RWPE1 (cell line): ENCODE measurements at places on chromosomes 6 and 20.

DNA sequence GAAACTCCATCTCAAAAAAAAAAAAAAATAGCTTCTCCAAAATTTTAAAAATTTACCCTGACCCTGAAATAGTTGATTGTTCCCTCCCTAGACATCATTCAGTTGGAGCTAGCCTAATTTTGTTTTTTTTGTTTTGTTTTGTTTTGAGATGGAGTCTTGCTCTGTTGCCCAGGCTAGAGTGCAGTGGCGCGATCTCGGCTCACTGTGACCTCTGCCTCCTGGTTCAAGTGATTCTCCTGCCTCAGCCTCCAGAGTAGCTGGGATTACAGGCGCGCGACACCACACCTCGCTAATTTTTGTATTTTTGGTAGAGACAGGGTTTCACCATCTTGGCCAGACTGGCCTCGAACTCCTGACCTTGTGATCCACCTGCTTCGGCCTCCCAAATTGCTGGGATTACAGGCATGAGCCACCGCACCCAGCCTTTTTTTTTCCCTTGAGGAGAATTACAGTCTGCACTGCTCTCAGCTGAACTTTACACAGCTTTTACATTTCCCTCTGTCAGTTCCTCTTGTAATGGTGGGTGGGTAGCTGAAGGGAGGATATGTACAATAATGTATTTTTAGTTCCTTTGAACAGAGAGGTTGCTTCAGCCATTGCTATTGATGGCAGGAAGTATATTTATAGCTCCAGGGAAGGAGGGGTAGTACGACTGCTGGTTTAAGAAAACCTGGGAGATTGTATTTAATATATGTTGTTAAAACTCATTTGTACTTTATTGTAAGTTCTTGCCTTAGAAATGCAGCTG, 27.7 kb downstream of the PTPRA start:
- DNase-seq = no peak

- DNase-seq = peak; percentile 71
Observed at GRCh38 chr6:40912158-40912946, 126.7 kb downstream of the UNC5CL start.

DNA sequence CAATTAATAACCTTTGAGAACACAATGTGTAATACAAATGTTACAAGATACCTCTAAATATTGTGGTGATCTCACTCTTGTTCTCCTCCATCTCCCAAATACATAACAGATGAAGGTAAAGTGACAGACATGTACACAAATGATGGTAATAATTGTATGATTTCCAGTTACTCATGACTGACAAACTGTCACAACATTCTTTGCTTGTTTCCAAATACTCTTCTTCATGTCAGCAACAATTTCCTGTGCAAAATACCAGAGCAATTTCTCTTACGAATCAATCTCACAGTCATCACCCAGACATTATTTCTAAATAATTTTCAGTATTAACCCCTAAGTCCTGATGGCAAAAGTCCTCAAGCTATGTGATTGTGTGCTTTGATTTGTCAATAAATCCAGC, 92.9 kb downstream of the RPS12 start:
- no peak for DNase-seq

GRCh38 chr6:132964101-132964867, 149.9 kb downstream of the RPS12 start:
- no peak for DNase-seq

DNA sequence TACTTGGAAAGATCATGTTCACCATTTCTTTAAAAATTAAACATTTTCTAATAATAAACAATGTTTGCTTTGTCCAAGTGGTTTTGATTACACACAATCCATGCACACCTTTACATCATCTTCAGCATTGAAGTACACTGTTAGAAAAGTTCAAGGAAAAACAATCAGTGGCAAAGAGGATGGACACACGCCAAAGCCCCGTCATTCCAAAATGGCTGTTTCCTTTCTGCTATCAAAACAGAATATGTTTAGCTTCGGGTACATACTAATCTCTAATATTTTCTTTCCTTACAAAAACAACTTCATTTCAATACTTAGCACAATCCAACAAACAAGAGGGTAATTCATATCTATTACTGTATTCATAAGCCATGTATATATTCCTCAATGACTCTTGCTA, 24.5 kb downstream of the REPS1 start:
- no peak for DNase-seq

DNA sequence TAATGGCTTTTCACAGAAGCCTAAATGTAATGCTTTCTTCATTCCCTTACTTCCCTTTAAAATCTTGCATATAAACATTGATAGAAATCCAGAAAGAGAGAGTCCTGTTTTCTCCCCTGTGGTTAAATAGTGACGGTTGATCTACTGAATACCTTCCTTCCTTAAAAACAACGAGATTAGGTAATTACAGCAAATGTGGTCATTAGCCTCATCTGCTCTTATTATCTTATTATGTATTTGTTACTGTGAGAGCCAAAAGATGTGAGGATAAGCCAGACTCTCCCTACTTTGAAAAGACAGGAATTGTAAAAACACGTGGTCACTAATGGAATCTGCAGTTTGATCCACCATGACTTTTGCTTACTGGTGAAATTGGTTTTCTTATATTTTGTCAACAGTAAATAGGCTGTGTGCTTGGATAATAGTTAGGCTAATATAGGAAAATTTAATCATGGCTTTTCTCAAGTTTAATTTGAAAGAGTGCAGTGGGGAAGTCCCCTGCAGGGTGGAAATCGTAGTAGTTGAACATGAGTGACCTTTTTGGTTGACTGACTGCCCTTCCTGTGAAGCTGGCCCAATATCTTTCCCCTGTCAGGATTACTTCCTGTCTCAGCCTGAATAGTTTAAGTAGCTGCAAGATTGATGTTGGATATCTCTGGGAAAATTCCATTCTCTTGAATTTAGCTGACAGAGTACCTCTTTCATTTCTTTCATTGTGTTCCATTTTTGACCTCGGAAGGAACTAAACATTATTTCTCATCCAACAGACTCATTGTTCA, 62.8 kb downstream of the JARID2 start:
- no peak for DNase-seq

DNA sequence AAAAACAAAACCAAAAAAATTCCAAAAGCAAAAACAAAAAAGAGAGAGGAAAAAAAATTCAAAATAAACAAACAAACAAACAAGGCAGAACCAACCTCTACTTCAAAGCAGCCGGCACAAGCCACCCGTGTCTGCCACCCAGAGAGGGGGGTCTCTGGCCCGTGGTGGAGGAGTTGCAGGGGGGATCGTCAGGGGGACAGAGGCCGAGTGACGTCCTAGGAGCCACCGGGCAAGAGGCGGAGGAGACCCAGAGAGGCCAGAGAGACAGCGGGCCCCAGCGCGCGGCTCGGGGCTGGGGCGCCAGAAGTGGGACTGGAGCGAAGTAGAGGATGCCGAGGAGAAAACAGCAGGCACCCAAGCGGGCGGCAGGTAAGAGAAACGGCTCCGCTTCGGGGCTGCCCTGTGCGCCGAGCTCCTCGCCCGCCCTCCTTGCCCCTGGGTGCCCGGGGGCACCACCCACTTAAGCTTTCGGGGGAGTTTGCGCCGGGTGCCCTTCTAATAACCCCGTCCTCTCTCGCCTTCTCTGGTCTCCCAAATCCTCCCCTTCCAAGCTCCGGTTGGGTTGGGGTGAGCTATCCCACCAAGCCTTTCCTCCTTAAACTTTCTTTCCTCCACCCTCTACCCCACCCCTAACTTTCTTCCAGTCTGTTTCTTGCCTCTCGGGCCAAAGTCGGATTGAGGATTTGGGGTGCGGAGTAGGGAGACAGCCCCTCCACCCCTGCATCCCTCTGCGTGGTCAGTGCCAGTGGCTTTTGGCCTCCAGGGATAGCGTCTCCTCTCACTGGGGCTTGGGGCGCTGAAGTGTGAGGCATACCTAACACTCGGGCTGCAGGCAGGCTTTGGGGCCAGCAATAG, 1.0 kb downstream of the TSHZ2 start:
- peak; percentile 44 for DNase-seq

- DNase-seq = no peak
Observed at GRCh38 chr6:20837189-20837588, 302.9 kb downstream of the CDKAL1 start.

DNA sequence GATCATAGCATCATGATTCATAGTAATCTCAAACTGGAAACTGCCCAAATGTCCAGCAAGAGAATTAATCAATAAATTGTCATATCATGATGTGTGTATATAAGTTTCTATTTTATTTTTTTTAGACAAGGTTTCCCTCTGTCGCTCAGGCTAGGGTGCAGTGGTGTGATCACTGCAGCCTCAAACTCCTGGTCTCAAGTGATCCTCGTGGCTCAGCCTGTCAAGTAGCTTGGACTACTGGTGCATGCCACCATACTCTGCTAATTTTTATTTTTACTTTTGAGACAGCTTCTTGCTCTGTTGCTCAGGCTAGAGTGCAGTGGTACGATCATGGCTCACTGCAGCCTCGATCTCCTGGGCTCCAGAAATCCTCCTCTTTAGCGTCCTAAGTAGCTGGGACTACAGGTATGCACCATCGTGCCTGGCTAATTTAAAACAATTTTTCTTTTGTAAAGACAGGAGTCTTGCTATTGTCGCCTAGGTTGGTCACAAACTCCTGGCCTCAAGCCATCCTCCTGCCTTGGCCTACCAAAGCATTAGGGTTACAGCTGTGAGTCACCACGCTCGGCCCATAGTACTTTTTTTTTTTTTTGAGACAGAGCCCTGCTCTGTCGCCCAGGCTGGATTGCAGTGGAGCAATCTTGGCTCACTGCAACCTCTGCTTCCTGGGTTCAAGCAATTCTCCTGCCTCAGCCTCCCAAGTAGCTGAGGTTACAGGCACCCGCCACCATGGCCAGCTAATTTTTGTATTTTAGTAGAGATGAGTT, 8.7 kb upstream of the ATRN start:
- no peak for DNase-seq

GRCh38 chr20:49392745-49393144, 89.7 kb downstream of the KCNB1 start:
- no peak for DNase-seq

- DNase-seq = no peak
Observed at GRCh38 chr6:98593676-98594075, 240.7 kb upstream of the POU3F2 start.

DNA sequence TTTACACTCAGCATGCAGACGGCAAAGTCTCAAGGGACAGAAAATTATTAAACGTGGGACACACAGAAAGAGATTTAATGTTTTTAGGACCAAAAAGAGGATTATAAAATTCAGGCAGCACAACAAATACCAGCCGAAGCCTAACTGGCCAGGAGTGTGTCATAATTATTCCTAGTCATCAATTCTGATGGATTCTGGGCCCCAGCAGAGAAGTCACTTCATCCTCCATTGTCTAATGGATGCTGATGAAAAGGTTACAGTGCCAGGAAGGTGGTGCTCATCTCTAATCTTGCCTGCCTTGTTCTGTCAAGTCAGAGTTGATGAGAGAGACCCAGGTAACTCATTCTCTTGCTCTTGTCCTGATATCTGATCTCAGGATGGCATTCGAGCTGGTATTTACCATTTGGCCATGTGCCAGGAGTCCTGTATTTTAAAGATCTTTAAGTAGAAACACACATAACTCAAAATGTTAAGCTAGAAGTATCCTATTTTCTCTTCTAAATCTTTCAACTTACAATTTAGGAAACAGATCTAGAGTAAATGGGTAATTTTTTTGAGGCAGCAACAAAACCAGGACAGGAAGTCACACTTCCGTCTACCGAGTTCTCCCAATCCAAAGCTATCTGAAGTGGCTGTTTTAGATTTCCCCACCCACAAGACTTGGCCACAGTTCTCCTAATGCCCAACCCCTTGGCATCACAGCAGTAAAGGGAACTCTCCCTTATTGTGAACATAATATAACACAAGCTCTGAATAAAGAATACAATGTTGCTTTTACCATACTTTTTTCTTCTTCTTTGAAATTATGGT, 50.0 kb downstream of the ADAT2 start:
- DNase-seq = no peak

DNA sequence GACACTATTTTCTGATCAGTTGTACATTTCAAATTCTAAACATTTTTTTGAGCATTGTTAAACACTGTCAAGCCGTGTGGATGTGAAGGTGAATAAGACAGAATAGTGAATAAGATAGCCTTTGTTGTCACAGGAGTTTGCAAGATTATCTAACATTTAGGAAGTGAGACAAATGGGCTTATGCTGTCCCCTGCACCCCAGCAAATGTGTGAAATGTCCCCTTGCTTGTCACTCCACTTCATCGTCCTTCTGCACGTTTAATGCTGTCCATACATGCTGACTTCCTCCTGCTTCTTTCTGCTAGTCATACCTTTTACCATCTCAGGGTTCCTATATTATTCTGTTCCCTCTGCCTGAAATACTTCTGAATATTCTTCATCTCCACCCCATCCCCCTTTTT, 62.6 kb downstream of the CBFA2T2 start:
- DNase-seq = no peak
